Metanephros (tissue), 2 donors: ENCODE measurements at places on chromosomes 2 and 18. TPM values are rescaled to one million over a fixed set of nuclear protein-coding genes. Genes with fewer than 3 reads are reported as not detected.

CFAP221 gene
- 15.8 TPM for total RNA-seq

ELOA2 gene
- total RNA-seq: not detected

MC2R gene
- total RNA-seq: not detected

SCN9A gene
- 5.0 TPM for total RNA-seq

TTN gene
- 416 TPM for total RNA-seq

SKA1 gene
- total RNA-seq: 3.3 TPM

SLC30A3 gene
- total RNA-seq: 2.2 TPM

GNAL gene
- 1.8 TPM for total RNA-seq

GTF2A1L gene
- 3.9 TPM for total RNA-seq

CPLX4 gene
- not detected for total RNA-seq

RESP18 gene
- not detected for total RNA-seq

TMSB10 gene
- total RNA-seq: 886 TPM

KATNAL2 gene
- total RNA-seq: 8.3 TPM

NEU4 gene
- 0.99 TPM for total RNA-seq

PLEKHH2 gene
- 67.0 TPM for total RNA-seq

STRADB gene
- total RNA-seq: 69.2 TPM

VWA3B gene
- total RNA-seq: 0.18 TPM

FAM228A gene
- total RNA-seq: 1.7 TPM

PROKR1 gene
- 0.23 TPM for total RNA-seq

RAD51AP2 gene
- 0.12 TPM for total RNA-seq

GAL3ST2 gene
- total RNA-seq: 0.82 TPM

CTAGE1 gene
- total RNA-seq: not detected

CDH20 gene
- 3.9 TPM for total RNA-seq
